Pancreas (tissue), 10 donors: ENCODE measurements at places on chromosomes 1 and 21. TPM values are rescaled to one million over a fixed set of nuclear protein-coding genes. Genes with fewer than 3 reads are reported as not detected.
A peak's percentile ranks its signal among the peaks of the same experiment; 100 is the strongest.

GRCh38 chr1:224534731-224535130 is 81.4 kb upstream of the CNIH3 start:
- peak; percentile 19 for DNase-seq

- DNase-seq: no peak
These were observed 104.7 kb upstream of the RGS18 start for GRCh38 chr1:192053531-192053971.

DNA sequence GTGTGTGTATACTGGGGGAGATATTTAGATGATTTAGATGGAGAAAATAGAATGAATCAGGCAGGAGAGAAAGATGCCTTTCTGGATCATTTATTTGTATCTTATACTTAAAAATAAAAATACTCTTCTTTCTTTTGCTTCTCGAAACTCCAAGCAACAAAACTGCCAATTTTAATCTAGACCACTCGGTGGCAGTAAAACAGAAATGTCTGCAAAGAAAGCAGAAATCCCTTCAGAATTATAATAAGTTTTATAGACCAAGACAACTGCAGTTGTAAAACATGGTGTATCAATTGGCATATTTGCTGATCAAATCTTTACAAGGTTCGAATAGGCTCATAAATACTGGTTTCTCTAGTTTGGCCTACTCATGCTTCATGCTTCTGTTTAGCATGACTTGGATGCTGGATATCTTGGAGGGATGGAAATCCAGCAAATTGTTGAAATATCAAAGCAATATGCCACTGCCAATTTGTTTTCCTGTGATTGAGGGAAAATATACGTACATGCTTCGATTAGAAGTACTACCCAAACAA is 15.1 kb upstream of the C1orf87 start:
- no peak for DNase-seq

GRCh38 chr1:162536511-162536910 is 25.0 kb upstream of the UAP1 start:
- no peak for DNase-seq

GRCh38 chr1:107105914-107106313 is 34.9 kb upstream of the NTNG1 start:
- no peak for DNase-seq

Gene SLC6A9
- total RNA-seq: 6.4 TPM

Gene LCE1F
- not detected for total RNA-seq

DNA sequence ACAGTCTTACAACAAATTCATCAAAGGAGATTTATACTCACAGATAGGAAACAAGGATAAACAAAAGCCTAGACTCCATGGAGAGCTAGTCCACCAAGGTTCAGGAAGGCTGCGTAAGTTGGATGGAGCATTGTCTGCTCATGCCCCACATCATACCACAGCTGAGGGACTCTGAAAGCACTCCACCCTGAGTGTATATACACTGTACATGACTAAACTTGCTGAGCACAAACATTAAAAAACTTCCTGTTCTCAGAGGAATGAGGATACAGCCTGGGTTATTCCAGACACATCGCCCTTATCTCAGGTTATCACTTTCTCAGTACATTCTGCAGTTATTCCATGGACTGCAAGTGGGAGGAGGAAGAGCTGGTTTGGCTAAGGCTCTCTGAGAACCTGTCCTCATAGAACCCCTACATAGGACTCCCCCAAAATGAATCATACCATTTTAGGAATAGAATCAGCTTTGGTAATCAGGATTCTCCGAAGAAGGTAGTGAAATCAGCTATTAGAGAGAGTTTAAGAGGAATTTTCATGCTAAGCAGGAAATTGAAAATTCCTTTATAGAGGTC is 58.0 kb upstream of the PRMT6 start:
- no peak for DNase-seq

GRCh38 chr1:19307794-19308508 is 4.0 kb downstream of the AKR7A2 start:
- no peak for DNase-seq

- DNase-seq: no peak
These were observed 24.1 kb downstream of the COL16A1 start for GRCh38 chr1:31679676-31680230.

Gene TSPEAR
- 0.31 TPM for total RNA-seq

Gene OR2T3
- total RNA-seq: not detected

- peak; percentile 31 for DNase-seq
These were observed 36.7 kb upstream of the FAM163A start for GRCh38 chr1:179706339-179706941.

GRCh38 chr1:151166505-151166956 is 587 bp downstream of the SCNM1 start:
- DNase-seq: no peak

GRCh38 chr1:245270972-245271371 is 116.2 kb downstream of the KIF26B start:
- no peak for DNase-seq

Gene OR14K1
- total RNA-seq: not detected

Gene ACTA1
- total RNA-seq: not detected

DNA sequence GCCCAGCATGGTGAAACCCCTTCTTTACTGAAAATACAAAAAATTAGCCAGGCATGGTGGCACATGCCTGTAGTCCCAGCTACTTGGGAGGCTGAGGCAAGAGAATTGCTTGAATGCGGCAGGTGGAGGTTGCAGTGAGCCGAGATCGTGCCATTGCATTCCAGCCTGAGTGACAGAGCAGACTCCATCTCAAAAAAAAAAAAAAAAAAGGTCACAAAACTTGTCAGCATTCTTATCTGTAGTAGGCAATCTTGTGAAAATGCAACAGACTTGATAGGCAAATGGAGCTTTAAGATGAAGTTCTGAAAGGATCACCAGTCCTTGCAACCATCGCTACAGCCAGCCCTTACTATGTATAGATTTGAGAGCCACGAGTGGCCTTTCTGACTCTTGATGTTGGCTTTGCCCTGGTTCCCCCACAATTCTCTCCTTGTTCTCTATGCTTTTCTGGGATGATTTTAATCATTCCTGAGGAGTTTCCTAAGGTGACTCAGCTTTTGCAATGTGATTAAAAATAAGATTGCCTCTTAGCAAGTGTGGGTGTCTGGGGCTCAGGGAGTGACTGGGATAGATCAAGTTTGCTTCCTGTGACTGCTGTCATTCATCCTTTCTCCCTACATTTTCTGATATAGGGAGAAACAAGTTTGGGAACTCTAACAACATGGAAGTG is 7.1 kb upstream of the MAP1LC3C start:
- DNase-seq: no peak

GRCh38 chr1:221965252-221965651 is 223.4 kb upstream of the DUSP10 start:
- no peak for DNase-seq

DNA sequence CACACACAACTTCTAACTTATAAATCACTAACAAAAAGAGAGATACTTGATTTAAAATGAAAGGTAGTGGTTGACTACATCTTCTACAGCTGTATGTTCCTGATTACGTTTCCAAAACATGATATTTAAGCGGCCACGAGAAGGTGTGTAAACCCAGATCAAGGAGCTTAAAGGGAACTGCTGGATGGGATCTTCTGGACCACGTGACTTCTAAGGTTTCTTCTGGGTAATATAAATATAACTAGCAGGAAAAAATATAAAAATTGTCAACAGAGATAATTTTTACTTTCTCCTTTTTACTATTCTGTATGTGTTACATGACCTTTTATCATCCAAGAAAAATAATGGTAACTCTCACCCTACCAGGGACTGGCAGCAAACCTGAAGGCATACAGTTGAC is 66.2 kb downstream of the TTLL7 start:
- DNase-seq: no peak

Gene FOXD3
- not detected for total RNA-seq

DNA sequence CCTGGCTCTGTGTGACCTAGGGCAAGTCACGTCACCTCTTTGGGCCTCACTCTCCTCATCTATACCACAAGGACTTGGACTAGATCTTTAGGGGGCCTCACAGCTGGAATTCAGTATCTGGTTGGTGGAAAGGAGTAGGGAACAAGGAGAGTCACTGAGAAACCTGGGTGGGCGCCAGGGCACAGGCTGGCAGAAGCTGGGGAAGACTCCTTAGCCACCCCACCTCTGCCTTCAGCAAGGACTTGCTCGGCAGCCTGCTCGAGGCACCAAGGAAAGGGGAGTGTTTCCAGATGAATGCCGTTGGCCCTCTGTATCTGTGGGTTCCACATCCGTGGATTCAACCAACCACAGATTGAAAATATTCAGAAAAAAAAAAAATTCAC is 1.2 kb upstream of the OPTC start:
- DNase-seq: no peak

- no peak for DNase-seq
These were observed 187.1 kb downstream of the NRIP1 start for GRCh38 chr21:14877581-14878228.

DNA sequence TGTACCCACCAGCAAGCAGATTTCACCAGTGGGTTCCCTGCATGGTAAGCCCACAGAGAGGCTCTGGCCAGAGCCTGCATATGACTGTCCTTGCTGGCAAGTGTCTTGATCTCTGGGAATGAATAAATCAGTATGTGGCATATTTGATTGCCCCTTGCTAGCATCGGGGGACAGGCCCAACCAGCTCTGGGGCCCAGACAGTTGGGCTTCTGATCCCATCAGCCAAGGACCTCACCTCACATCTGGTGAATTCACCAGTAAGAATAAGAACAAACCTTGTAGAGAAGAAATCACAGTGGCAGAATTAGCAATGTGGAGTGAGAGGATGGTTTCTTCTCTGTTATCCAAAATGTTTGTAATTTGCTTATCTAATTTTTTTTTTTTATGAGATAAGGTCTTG is 15.9 kb downstream of the SLC1A7 start:
- peak; percentile 12 for DNase-seq

DNA sequence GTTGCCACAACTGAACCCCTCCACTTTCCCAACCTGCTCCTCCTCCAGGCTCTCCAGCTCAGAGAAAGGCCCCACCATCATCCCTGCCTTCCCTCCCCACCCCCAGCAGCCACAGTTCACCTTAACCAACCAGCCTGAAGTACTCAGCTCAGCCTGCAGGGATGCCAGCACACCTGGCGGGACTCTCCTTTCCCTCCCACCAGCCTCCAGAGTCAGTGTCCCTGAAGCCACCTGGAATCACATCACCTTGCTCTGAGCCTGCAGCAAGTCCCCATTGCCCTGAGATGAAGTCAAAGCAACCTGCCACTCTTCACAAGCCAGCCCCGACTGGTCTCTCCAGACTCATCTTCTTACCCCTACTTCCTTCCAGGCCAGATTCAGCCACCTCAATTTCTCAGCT is 26.2 kb upstream of the ZC3H12A start:
- DNase-seq: no peak

DNA sequence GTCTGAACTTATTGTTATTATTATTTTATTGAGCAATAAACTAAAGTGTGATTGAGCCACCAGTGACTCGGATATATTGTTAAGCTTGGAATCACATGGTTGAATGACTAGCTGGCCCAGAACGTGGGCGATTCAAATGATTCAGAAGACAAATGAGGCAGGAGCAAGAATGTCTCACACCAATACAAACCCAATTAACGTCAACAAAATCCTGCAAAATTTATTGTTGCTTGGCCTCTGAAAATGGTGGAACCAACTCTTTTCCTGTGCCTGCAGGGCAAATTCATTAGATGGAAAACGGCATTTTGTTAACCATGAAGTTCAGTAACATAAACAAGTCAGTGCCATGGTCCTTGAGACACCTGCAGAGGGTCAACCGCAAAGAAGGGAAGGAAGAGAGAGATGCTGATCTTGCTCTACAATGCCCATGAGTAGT is 482.0 kb downstream of the SETD4 start:
- DNase-seq: no peak

- DNase-seq: no peak
These were observed 157.9 kb upstream of the BACE2 start for GRCh38 chr21:41010101-41010435.

DNA sequence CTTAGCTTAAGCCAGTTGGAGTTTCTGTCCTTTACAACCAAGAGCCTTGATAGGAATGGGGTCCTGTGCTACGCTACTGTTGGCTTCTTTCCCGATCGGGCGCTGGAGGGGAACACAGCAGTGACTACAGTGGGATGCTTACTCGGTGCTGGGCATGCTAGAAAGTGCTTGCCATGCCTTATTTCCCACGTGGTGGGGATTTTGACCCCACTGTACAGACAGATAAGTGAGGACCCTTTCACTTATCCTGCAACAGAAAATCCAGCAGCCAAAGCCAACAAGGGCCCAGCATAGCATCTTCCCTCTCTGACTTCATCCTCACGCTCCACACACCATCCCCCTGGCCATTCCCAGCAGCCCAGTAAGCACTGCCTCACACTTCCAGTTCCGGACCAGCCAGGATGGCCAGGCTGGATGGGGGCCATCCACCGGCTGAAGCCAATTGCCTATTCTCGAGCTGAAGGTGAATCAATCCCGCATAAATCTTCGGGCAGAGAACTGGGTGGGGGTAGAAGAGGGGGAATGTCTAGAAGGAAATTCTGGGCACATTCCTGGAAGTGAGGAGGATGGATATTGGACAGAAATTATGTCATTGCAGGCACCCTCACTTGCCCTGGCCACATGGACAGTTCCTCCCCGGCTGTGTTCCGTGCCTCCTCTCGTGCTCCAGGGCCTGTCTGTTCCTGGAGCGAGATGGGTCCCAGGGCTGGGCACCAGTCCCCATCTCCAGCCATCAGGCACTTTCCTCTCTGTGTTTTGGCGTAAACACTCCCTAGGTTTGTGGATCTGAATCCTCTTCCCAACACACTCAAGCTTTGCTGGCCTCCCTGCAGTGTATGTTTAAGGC is 2.0 kb upstream of the ABCG1 start:
- DNase-seq: no peak

GRCh38 chr21:44531606-44532564 is 8.1 kb downstream of the KRTAP10-1 start:
- peak; percentile 49 for DNase-seq

GRCh38 chr21:28818663-28819278 is 173.9 kb downstream of the LTN1 start:
- DNase-seq: no peak

DNA sequence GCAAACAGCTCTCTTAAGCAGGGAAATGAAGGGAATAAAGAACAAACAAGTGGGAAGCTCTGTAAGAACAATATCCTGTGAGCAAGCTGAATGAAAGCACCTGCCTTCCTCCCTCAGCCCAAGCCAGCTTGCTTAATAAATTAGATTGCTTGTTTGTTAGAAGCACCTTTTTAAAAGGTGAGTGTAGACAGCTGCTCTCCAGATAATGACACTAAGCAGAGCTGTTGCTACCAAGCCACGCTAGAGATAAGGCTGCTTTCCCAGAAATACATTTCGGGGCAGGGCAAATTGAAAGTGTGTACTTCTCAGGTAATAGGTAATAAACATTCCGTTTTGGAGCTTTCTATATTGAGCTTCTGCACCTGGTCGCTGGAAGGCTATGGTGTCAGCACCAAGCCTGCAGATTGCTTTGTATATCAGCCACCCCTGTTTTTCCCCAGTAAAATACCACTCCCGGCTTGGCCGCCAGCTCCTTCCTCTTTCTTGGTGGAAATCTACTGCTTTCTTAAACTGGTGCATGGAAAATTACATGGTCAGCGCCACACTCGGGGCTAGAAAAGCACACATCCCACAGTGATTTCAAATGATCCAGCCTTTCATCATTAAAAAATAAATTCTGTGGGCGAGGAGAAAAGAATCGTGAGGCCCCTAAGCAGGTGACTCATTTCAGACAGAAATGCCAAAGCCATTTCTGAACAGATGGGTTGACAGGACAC is 151.3 kb downstream of the ETS2 start:
- no peak for DNase-seq
